RWPE1 (cell line): ENCODE measurements at places on chromosomes 1 and 21.

- DNase-seq: no peak
Observed at GRCh38 chr1:17654519-17654918, 100.6 kb upstream of the ACTL8 start.

DNA sequence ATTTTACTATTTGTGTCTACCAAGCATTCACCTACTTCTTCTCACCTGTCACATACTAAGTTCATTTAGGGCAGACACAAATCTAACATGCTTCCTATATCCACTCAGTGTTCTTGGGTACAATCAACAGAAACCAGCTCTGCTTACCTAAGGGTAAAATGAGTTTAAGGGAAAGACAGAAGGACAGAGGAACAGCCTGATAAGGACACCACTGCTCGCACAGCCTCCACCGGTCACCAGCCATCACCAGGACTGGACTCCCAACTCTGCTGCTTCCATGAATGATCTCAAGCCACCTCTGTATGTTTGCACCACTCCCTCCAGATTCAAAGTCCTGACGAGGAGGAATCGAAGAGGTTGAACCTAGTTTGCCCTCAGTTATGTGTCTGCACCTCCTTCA, 72.4 kb downstream of the JAK1 start:
- no peak for DNase-seq

GRCh38 chr1:223811634-223812101, 34.1 kb downstream of the TP53BP2 start:
- DNase-seq: peak; percentile 19

DNA sequence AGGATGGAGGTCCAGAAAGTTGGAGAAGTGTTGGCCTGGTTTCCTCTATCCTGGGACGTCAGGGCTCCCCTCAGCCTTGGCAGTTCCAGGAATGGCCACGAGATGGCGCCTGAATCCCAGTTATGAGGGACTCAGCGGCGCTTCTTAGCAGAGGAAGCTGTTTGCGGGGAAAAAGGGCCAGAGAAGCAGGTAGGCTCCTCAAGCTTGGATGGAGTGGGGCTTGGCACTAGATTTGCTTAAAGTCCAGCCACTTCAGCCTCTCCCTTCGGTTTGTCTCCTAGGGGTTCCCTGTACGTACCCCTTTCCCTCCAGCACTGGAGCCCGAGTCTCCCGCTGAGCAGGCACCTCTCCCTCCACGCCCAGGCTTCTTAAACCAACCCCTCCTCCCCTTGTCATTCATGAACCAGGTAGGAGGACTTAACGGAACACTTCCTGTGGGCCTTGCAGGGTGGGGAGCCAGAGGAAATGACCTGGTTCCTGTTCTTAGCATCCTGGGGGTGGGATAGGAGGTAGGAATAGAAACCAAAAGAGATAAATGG, 32.0 kb upstream of the TENT5B start:
- DNase-seq: peak; percentile 77
